Adipocyte (in vitro differentiated cells): ENCODE measurements at places on chromosomes 13 and 19.
A peak's percentile ranks its signal among the peaks of the same experiment; 100 is the strongest.

DNA sequence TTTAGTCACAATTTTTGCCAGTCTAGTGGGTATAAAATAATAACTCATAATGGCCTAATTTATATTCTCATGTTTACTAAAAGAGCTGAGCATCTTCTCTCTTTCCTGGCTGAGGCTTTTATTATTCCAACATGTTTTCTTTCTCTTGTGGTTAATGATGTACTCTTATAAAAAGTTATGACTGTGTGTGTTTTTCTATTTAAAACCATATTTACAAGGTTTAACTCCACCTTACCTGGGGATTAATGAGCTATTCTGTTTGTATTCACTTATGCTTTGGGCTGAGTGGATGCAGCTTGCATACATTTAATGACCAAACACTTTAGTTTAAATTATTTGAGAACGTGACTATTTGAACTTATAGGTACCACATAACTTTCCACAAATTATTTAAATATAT, 1365.7 kb upstream of the SLC10A2 start:
- DNase-seq, result no peak

DNA sequence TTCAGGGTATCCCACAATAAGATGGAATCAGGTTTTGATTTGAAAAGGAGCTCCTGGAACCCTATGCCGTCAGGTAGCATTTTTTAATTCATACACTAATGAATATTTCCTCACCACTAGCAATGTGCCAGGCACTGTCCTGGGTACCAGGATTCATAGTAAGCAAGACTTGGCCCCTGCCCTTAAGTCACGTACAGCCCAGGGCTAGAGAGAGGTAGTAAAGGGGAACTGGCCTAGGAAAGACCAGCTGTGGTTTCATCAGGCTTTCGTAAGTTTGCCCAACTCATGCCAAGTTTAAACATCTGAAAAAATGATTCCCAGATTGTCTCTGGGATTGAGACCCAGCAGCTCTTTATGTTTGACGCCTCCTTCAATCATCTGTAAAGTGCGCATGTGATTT, 45.9 kb upstream of the AMER2 start:
- no peak for DNase-seq

- DNase-seq, result no peak
Observed at GRCh38 chr13:20264271-20265018, 32.3 kb upstream of the GJB6 start.

- peak; percentile 37 for DNase-seq
Observed at GRCh38 chr13:82341116-82341515, 1541.2 kb downstream of the SLITRK1 start.

DNA sequence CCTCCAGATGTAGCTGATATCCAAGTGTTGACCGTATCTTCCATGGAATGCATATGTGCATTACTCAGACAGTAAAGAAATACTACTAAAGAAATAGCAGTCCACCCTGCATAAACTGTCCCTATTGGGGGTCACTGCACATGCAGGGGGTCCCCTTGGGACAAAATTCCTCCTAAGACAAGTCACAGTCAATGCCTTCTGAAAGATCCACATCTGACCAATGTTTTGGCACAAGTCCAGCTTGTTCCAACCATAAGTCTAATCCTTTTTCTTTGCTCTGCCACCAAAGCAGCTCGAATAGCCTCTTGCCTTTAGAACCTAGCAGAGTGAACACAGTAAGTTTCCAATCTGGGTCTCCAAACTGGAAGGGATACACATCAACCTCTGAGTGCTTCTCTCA, 87.9 kb downstream of the DIAPH3 start:
- DNase-seq, result no peak

DNA sequence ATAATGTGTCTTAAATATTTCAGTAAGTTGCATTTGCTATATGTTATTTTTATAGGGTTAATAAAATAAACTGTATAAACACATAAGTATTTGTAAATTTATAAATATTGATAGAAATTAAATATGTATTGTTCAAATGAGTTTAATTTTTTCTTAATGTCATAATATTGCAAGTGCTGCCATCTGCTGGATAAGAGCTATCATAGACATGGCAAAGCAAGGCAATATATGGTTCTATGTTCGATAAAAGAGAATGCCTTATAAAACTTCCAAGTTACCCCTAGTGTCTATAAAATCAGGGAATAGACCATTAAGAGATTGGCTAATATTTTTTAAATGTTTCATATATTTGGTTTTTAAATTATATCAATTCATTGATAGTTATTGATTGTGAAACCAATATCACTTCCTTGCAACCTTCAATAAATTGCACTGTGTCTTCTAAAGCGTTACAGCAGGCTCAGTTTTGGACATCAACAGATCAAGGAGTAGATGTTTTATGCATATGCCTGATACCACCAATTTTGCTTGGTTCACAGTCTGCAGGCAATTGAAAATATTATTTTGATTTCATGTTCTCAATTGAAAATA, 29.0 kb upstream of the SLITRK6 start:
- peak; percentile 75 for DNase-seq

- no peak for DNase-seq
Observed at GRCh38 chr13:113432506-113433270, 20.6 kb downstream of the ADPRHL1 start.

- DNase-seq, result no peak
Observed at GRCh38 chr13:48318821-48319511, 15.4 kb downstream of the RB1 start.
